ENCODE measurements at places on chromosomes 4 and X.
A peak's percentile ranks its signal among the peaks of the same experiment; 100 is the strongest.

DNA sequence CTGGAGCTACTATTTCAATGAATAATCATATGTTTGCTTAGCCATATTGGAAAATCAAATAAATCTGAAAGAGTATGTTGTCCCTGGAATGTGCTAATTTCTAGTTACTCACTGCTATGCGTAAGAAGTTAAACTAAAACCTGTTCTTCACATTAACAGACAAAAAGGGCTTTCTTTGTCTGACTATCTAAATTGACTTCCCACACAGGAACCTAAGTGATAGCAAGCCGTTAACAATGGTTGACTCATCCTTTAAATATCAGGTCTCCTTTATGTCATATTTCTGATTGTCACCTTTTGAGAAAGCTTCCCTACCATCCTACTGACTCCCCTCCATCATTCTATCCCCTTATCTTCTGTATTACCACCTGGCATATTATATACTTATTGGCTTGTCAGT, 81.4 kb downstream of the AMELX start:
- no peak for DNase-seq

- no peak for DNase-seq
Observed at GRCh38 chr4:98566361-98567008, 91.9 kb downstream of the TSPAN5 start.

- peak; percentile 15 for DNase-seq
Observed at GRCh38 chrX:141278306-141278705, 36.0 kb upstream of the SPANXC start.

- no peak for DNase-seq
Observed at GRCh38 chr4:13007802-13008470, 476.2 kb downstream of the RAB28 start.

DNA sequence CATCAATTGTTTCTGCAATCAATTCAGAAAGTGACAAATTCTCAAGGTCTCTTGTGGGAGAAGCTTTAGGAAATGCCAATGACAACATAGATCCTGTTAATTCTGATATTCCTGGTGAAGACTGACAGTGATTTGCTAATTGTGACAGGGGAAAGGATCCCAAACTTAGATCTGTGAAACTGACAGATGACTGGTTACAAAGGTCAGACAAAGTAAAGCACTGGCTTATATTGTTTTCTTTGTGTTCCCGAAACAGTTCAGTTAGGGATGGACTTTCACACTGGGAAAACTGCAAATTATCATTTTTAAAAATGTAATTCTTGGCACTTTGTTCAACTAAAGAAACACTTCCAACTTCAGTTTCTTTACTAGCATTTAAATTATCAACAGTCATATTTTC, 30.1 kb downstream of the NAT8L start:
- no peak for DNase-seq

DNA sequence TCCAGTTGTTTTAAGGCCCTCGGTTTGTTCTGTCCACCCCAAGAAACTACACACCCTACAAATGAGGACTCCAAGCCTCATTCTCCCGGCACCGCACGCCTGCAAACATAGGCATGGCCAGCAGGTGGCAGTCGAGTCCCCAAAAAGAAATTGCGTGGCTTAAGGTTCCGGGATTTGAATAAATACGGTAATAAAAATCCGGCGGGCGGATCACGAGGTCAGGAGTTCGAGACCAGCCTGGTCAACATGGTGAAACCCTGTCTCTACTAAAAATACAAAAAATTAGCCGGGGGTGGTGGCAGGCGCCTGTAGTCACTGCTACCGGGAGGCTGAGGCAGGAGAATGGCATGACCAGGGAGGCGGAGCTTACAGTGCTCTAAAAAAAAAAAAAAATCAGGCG, 21.8 kb upstream of the CSF2RA start:
- DNase-seq, result peak; percentile 44

- peak; percentile 47 for DNase-seq
Observed at GRCh38 chrX:48966796-48967579, 4.7 kb downstream of the KCND1 start.

DNA sequence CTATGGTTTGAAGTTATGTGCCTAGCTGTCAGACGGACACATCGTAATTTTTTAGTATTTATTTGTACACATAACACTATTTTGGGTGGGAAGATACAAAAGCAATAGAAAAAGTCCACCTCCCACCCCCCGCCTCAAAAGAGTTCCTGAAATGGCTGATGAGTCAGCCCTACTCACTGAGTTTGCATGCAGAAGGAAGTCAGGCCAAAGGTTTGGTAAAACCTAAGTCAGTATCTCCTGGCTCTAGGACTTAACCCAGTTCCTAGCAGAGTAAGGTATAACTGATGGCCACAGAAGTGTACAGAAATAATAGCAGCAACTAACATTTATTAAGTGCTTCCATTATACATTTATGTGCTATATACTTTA, 2.9 kb upstream of the KLHL2 start:
- peak; percentile 50 for DNase-seq

DNA sequence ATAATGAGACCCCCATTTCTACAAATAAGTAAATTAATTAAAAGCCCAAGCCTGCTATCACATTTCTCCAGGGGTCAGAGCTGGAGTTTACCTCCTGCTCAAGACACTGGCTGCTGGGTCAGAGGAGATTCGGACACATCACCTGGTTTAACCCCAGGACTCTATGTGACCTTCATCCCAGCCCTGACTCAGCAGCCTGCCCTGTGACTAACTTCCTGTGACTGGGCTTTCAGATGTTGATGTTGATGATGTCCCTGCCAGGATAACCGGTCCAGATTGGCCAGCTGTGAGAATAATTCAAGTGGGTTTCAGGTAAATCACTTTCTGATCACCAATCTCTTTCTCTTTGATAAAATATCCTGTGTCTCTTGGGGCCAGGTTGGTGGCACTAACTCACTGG, 102.4 kb upstream of the MAML3 start:
- peak; percentile 74 for DNase-seq

DNA sequence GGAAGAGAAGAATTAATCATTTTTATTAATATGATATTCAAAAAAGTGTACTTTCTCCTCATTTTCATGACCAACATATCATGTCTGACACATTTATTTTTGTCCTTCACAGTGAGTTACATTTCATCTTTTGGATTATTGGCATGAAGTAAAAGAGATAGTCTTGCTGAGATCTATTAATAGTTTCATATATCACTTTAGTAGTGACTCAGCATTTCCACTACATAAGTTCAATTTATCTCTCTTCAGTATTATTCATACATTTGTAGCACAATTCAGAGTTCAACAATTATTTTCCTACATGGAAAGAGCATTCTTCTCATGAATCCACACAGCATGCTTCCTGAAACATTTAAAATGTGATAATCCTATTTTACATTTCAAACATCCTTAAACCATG, 1461.1 kb downstream of the TECRL start:
- no peak for DNase-seq

GRCh38 chrX:67651437-67652142, 107.8 kb downstream of the AR start:
- no peak for DNase-seq

- DNase-seq, result no peak
Observed at GRCh38 chrX:118249146-118249545, 96.8 kb upstream of the WDR44 start.

DNA sequence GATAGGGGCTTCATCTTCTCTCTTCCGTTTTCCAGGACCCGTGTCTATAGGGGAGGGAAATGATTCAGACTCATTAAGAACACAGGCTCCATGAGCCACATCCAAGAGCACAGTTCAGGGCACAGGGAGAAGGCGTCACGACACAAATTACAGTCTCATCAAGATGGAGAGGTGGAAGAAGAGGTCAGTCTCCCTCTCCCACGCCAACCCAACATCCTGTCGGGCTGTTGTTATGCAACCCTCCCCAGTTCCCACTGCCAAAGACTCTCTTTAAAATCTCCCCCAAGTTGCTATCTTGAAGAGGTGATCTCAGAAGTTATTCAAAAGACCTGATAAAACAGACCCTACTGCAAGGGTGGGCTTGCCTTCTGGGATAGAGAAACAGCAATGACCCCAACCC, 12.6 kb downstream of the ZMYM3 start:
- DNase-seq, result no peak

GRCh38 chrX:48684134-48684533, 535 bp downstream of the WAS start:
- no peak for DNase-seq

DNA sequence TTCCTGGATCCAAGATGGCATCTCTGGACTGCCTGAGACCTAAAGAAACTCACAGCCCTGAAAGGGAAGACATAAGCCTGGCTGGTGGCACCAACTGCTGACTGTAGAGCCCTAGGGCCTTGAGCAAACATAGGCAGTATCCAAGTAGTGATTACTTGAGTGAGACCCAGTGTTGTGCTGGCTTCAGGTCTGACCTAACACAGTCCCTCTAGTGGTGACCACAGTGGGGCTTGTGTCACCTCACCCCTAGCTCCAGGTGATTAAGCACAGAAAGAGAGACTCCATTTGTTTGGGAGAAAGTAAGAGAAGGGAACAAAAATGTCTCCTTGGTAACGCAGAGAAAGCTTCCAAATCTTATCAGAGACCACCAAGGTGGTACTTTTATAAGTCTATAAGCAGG, 496.3 kb upstream of the HTR2C start:
- DNase-seq, result no peak

GRCh38 chr4:89658701-89659024, 178.3 kb downstream of the SNCA start:
- DNase-seq, result no peak

- no peak for DNase-seq
Observed at GRCh38 chrX:136319600-136319999, 18.8 kb downstream of the ADGRG4 start.

DNA sequence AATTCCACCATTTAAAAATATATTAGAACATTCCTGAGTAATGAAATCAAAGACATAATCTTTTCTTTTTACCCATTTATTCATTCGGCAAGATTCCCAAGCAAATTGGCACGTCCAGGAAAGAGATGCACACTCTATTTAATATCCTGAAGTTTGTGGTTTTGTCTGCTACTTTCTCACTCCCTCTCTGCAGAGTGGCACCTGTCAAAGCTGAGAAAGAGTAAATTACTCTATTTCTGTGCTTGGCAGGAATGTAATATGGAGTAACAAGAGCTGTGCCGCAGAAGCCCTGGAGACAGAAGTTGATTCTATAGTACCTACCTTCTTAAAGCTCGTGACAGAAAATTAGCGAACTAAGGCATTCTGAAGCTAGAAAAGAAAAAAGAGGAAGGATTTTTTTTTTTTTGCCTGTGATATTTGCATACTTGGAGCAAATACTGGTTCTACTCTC, 5.5 kb downstream of the GSTCD start:
- peak; percentile 12 for DNase-seq

DNA sequence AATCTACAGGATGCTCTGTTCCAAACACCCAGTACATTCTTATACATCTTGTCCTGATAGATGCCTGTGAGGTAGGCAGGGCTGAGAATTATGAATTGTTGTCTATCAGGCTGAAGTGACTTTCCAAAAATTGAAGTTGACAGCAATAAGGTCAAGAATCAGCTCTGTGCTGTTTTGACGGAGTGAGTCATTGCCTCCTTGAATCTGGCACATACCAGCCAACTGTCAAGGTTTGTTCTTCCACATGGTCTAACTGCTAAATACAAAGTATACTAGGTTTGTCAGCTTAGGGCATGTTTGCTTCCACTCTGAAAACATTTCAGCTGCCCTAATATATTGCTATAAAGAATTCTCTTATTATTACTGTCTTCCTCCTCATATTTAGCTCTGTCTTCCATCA, 32.3 kb downstream of the SH3RF1 start:
- peak; percentile 69 for DNase-seq

- no peak for DNase-seq
Observed at GRCh38 chr4:138803051-138803450, 212.5 kb upstream of the NOCT start.

DNA sequence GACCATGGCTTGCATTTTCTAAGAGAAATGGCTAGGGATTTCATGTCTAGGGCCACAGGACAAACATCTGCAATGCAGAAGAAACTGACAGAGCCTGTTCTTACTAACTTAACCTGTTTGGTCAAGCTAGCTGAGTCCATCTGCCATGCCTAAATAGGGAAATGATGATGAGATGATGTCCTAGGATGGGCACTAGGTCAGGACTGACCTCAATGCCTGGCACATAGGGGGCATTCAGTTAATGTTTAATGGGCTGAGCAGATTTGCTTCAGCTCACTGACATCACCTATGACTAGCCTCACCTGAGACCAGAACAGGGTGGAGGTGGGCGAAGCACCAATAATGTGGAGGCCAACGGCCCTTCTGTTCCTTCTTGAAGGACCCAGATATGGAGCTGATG, 174.2 kb upstream of the SCML1 start:
- no peak for DNase-seq

GRCh38 chrX:142250502-142250901, 45.4 kb upstream of the MAGEC2 start:
- DNase-seq, result no peak

GRCh38 chrX:56219700-56220099, 12.5 kb upstream of the KLF8 start:
- no peak for DNase-seq

GRCh38 chr4:48360285-48361011, 19.1 kb downstream of the SLAIN2 start:
- DNase-seq, result peak; percentile 89

DNA sequence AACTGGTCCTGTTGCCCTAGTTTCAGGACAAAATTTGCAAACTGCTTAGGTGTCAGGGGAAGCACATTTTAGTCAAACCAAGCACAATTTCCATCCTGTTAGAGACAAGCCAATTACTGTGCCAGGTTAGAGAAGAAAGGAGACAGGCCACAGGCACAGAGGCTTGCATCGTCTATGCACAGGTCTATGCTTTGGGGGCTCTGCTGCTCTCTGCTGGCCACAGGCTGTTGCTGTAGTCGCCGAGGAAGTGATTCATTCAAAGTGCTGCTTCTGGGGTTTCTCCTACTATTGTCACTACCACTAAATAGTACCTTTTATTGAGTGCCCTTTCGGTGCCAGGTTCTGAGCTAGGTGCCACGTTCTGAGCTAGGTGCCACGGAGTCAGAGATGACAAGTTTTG, 45.5 kb downstream of the VGLL1 start:
- DNase-seq, result peak; percentile 54

- DNase-seq, result no peak
Observed at GRCh38 chrX:24993879-24994278, 21.9 kb downstream of the ARX start.

DNA sequence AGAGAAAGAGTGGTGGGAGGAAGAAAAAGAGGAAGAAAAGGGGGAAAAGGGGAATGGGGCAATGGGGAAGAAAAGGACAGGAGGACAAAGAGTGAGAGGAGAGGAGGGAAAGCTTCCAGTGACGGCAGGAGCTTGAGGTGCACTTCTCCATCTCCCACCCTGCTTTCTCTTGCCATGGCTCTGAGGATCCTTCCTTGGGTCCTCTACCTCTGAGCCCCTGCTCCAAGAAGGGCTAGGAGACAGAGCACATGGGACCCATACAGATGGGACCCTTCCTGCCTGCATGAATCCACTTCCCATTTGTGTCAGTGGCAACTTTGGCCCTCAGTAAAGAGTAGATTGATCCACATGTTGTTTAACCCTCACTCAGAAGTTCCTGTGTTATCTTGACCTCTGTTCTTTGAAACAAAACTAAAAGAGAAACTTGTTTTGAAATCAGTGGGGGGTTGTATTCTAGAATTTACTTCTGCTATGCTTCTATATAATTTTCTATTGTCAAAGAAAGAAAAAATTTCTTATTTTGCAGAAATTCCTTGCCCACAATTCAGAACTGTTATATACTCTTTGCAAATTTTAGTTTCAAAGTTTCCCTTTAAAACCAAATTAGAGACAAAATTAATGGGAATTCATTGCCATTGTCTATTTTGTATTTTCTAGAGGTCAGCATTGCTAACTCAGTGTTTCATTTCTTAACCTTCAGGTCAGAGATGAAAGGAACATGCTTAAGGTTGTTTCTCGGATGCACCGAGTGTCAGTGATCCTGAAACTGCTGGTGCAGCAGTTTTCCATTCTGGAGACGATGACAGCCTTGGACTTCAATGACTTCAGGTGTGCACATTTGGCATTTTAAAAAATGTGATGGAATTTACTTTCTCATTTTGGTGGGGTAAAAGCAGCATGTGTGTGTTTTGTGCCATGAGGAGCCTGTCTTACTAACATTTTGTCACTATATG, 5.0 kb downstream of the TDO2 start:
- peak; percentile 20 for DNase-seq
